ENCODE measurements at places on chromosomes 12 and 14.

- DNase-seq = peak; percentile 68
Observed at GRCh38 chr12:75480469-75480949, at the start of gene GLIPR1. Gene GLIPR1 (plus strand): TSS chr12:75480755. CDS start chr12:75480881, 126 bp downstream.

DNA sequence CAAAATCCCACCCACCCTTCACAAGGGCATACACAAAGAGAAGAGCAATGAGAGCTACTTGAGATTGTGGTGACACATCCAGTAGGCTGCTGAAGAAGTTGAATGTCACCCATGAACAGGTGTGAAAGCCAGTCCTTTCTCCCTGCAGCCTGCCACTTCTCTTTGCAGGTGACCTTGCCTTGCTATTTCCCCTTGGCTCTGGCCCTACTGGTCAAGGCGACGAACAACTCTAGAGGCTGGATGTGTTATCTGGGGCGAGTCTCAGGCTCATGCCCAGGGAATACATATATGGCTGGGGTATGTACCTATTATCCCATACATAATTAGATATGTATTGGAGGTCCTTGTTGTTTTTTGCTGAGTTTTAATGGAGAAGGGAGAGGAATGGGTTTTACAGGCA is 70.2 kb upstream of the EGLN3 start:
- DNase-seq = no peak

- no peak for DNase-seq
Observed at GRCh38 chr12:12648284-12648683, 36.6 kb downstream of the CREBL2 start.

DNA sequence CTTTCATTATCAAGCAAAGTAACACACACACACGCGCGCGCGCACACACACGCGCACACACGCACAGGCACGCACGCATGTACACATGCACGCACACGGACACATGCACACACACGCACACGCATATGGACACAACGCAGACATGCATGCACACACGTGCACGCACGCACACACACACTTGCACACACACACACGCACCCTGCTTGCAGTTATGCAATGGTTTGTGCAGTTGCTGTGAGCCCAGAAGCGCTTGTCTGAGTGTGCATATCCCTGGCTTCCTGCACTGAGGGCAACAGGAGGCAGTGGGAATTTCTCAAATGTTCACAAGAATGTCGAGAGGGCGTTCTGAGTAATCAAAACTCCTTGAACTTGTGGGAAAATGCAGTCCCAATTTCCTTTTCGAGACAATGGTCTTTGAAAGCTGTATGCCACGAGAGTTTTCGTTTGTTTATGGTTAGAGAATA is 41.6 kb downstream of the NFKBIA start:
- no peak for DNase-seq

DNA sequence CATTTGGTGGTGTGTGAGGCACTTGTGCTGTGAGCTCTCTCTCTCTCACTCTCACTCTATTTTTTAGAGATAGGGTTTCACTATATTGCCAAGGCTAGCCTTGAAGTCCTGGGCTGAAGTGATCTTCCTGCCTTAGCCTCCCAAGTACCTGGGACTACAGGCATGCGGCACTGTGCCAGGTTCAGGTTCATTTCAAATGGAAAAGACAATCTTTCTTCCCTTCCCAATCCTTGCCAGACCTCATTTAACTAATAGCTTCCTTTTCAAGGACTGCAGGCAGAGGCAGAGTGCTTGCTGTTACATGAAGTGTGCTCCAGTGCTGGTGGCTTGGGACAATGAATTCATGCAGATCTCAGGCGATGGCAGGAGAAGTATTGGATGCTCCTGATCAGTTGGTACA is 73.2 kb upstream of the BICD1 start:
- DNase-seq = no peak

DNA sequence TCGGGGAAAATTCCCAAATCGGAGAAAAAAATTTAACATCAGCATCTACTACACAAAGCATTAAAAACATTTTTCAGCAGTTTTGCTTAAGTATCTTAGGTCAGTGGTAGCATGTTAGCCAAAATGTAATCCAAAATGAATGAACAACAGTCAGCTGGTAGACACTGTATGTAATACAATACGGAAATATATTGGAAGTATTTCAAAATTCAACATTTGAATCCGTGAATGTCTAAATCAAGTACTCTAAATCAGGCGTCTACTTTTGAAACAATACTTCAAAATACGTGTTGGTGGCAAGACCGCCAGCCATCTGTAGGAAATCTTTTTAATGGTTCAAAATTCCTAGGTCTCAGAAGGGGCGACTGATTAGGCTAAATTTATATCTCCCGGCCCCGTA is 1.1 kb downstream of the SCAF11 start:
- no peak for DNase-seq

- DNase-seq = no peak
Observed at GRCh38 chr12:131673888-131674257, 37.0 kb upstream of the SFSWAP start.

- DNase-seq = no peak
Observed at GRCh38 chr12:131120831-131121271, 167.1 kb downstream of the ADGRD1 start.

DNA sequence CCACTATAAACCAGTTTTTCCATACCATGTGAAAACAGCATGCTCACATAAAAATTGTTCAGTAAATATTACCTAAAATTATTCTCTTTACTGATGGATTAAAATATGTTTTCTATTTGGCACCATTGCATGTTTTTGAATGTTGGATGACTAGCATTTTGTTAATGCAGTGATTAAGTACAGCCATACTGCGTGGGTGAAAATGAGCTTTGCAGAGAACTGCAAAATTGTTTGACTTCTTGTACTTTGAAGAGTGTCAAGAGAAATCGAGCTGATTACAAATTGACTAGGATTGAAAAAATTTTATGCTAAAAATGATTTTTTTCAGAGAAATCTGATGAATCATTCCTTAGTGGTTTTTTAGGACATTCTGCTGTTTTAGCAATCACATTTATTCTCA is 452.9 kb downstream of the RPL10L start:
- DNase-seq = no peak

DNA sequence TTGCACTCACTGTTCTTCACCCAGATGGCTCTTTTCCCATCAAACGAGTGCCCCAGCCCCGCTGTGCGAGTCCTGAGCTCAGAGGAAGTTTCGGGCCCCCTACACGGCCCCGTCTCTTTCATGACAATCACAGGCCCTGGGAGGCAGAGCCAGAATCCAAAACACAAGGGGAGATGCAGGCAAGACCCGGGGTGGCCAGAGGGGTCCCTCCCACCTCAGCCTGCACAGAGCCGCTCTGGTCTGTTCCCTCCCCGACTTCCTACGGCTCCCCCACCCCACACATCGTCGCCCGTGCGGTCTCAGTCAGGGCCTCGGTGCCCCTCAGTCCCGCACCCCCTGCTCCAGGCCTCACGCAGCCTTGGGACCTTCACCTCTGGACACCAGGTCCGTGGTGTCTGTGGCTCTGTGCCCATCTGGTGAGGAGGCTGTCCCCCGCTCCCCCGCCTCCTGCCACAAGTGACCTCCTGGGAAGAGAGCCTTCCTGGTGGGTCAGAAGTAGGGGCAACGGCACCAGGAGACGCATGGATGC is 8.9 kb downstream of the GPR132 start:
- no peak for DNase-seq

GRCh38 chr14:66046035-66046434 is 440.1 kb upstream of the CCDC196 start:
- no peak for DNase-seq

GRCh38 chr14:100830681-100831080 is 4.8 kb downstream of the MEG3 start:
- no peak for DNase-seq

DNA sequence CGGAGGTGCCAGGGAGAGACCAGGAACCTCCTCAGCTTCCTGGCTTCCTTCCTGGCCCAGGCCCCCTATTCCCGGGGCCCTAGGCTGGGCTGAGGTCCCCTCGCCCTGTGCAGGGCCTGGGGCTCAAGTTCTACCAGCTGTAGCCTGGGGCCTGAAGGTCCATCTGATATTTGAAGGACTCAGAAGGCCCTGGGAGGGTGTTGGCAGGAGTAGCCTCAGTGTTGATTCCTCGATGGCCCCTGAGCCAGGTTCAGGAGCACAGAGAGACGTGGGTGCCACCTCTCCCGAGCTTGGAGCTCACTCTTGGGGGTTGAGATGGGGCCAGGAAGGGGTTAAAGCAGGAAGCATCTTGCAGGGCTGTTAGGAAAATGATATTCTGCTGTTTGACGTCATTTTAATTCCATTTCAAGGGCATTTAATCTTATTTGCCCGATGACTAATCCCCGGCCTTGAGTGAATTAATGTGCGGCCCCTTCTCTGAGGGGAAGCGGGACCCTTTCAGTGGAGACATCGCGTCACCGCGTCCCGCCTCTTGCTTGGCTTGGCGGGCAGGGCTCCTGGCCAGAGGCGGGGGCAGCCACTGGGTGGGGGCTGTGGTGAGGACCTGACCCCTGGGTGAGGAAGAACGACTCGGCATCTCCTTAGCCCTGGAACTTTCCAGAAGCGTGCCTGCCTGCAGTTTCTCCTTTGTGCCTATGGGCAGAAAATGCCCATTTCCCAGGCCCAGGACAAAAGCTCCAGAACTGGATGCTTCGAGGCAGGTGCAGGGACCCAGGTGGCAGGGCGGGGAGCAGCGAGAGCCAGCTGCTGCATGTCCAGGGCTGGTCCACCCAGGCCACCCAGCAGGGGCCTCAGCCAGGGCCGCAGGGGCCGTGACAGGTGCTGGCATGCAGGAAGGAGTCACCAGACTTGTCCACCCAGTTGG is 158.3 kb downstream of the KIF26A start:
- DNase-seq = no peak

GRCh38 chr12:116528065-116528464 is 31.1 kb upstream of the MAP1LC3B2 start:
- DNase-seq = no peak

- DNase-seq = no peak
Observed at GRCh38 chr12:78473561-78473960, 391.0 kb upstream of the SYT1 start.

GRCh38 chr12:127722611-127723010 is 544.4 kb upstream of the TMEM132C start:
- no peak for DNase-seq

DNA sequence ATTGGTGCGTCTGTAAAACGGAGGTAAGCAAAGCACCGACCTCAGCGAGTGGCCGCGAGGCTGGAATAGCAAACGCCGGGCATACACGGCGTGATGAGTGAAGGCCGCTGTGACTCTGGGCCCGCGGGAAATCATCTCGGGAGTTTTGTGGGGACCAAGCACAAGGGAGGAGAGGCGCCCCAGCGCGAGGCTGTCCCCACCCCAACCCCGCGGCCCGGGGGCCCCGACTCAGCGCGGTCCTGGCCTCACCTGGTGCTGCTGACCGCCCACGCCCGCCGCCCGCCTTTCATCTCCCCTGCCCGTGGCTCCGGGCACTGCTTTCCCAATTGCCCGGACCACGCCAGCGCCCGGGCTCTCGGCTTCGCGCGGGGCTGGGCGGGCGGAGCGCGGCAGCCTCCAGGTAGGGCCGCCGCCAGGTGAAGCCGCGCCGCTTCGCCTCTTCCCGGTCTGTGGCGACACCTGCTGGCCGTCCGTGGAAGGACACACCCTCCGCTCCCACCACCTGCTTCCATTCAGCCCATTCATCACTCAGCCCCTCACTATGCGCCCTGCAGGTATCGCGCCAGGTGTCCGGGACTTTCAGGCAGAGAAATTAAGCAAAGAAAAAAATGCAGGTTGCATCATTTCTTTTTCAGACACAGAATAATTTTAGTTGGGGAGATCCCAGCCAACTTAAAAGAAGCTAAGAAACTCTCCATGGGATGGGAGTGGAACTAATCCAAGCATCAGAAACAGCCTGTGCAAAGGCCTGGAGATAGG is 360.4 kb downstream of the MED13L start:
- DNase-seq = peak; percentile 42

- no peak for DNase-seq
Observed at GRCh38 chr12:132631666-132632065, 13.1 kb downstream of the P2RX2 start.

- DNase-seq = no peak
Observed at GRCh38 chr14:26289891-26290486, 307.8 kb downstream of the NOVA1 start.

- peak; percentile 73 for DNase-seq
Observed at GRCh38 chr12:12441843-12442461, 85.1 kb downstream of the BORCS5 start.

GRCh38 chr12:7271893-7272514 is 31.9 kb upstream of the ACSM4 start:
- DNase-seq = no peak

- no peak for DNase-seq
Observed at GRCh38 chr14:64196814-64197411, 97.3 kb downstream of the ESR2 start.

DNA sequence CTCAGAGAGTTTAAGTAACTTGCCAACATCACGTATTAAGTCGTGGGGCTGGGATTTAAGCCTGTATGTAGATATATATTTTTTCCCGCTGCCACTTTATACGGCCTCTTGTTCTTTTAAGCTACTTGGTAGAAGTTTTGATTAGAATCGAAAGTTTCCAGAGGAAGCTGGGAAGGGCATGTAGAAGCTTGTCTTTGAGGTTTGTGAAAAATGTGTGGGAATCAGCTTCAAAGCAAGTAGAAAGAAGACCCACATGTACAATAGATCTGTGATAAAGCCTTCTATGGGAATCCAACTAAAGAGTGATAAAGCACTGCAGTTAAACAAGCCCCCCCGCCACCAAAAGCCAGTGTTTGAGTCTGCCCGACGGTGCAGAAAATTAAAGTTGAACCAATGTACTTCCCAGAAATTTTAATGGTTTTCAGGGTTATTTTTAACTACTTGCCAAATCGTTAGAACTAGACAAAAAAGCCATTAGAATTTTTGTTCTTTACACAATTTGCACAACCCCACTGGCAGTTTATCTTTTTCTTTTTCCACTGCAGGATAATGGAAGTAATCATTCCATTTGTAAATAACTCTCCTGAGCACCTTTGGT is 25.5 kb downstream of the SERPINA11 start:
- no peak for DNase-seq

DNA sequence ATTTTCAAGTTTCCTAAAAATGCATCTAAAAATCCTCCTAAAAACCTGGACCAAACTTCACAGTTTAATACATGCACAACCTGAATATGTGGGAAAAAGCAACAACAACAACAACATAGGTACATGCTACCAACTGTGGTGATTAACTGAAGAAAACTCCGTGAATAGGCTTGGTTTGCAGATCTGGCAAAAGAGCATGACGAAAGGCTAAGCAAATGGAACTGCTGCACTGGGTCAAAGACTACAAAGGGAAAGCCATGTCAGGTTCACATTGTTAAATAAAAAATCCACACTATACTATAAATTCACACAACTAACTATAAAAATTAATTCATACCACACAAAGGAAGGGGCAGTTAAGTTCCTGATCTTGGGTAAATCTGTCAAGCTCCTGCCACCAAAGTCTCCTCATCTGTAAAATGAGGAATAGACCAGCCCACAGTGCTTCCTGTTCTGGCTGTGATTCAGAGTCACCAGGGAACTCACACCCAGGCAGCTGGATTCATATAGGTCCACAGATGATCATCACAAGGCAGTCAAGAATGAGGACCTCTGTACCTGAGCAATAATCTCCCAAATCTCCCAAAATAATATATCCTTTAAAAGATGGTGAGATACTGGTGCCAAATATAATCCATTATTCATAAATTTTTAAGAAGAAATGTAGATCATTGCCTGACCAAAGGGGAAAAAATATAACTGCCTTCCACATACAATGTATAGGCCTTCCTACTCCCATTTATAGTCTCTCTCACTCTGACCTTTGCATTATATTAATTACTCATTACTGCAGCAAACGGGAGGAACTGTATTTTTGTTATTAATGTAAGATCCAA is 7.0 kb downstream of the CORO1C start:
- no peak for DNase-seq

- DNase-seq = no peak
Observed at GRCh38 chr12:106973545-106973944, 13.4 kb downstream of the MTERF2 start.

GRCh38 chr12:48023386-48023785 is 19.1 kb upstream of the COL2A1 start:
- no peak for DNase-seq

GRCh38 chr12:106767954-106768822 is 6.3 kb upstream of the RIC8B start:
- DNase-seq = no peak
